ENCODE measurements at places on chromosomes 5 and 9.

- peak; percentile 96 for DNase-seq
Measured at GRCh38 chr5:37668524-37669047, 171.3 kb downstream of the GDNF start.

DNA sequence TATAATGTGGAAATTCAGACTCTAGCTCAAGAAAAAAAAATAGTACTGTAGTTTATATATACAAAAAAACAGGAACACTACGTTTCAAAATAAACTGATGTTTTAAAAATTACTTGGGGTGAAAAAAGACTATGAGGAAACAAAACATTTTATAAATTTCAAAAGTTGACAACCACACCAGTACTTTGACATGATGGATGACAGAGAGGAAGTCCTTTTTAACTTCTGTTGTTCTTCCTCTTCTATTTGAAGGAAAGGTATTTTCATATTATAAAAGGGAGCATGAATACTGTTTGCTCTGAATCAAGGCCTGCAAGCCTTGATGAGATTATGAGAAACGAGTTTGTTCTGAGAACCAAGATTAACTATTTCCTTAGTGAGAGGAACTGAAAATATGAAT, 456.9 kb downstream of the TAF11L14 start:
- no peak for DNase-seq

- no peak for DNase-seq
Measured at GRCh38 chr5:136174021-136174659, 18.8 kb downstream of the SMIM32 start.

DNA sequence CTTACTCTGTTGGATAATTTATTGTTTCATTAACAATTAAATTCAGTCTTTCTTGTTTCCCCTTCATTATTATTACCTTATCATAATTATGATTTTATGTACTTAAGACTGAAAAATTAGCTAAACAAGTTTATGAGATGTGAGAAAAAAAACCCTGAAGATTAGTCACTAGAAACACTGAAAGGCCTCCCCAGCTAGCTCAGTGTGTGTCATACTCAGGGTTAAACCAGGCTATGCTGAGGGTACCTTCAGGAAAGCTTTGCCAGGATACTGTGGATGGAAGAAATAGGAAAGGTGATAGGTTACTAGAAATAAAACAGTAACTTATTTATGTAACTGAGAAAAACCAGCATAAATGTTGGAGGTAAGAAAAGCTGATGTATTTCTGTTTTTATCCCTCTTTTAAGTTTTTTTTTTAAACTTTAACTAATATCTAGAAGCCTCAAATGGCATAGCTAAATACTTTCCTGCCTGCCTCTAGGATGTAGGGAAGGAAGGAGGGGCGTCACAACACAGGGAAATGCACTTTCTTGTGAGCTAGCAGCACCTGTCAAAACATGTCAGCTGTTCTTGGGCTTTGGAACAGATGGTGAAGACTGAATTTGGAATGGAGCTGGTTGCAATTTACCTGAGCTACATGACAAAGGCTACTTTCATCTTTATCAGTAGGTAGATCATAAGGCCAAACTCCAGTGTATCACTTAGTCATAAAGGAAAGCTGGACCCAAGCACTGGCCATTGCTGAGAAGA, 24.2 kb downstream of the NMRK1 start:
- no peak for DNase-seq

DNA sequence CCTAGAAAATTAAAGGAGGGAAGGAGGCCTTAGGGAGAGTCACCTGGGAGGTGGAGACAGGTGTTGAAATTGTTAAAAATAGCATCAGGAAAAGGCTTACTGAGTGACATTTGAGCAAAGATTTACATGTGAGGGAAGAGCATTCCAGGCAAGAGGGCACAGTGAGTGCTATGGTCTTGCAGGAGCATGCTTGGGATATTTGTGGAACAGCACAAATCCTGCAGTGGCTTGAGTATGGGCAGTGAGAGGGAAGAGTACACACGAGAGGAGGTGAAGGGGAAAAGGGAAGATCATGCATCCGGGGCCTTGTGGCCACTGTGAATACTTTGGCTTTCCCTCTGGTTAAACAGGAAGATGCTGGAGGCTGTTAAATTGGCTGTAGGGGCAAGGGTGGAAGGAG, 36.6 kb downstream of the ACER2 start:
- no peak for DNase-seq

GRCh38 chr9:3263698-3264097, 262.1 kb downstream of the RFX3 start:
- no peak for DNase-seq

DNA sequence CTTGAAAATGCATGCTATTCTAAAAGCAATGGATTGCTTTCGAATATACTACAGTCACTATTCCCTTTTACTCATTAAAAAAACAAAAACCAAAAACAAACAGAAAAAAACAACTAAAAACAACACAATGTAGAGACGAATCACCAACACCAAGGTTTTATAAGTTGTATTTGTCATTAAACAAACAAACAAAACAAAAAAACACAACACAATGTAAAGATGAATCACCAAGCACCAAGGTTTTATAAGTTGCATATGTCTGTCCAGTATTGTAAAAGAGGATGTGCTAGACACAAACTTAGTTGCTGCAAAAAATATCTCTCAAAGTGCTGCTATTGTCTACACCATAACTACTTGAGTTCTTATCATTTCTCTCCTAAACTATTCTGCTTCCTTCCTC, 1269.2 kb downstream of the EFNA5 start:
- DNase-seq, result no peak

DNA sequence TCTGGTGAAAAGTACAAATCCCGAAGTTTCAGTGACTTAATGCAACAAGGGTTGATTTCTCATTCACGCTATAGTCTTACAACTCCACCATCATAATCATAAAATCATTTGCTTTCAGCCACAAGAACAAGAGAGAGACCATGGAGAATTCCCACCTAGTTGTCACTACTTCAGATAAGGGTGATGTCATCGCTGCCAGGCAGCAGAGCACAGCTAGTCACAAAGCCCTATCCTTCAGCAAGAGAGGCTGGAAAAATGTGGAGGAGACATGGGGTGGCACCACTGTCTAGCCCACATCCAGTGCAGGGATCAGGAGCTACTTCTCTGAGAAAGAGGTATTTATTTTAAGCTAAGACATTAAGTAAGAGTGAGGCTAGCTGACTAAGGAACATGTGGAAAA, 356.1 kb downstream of the YTHDC2 start:
- DNase-seq, result no peak

DNA sequence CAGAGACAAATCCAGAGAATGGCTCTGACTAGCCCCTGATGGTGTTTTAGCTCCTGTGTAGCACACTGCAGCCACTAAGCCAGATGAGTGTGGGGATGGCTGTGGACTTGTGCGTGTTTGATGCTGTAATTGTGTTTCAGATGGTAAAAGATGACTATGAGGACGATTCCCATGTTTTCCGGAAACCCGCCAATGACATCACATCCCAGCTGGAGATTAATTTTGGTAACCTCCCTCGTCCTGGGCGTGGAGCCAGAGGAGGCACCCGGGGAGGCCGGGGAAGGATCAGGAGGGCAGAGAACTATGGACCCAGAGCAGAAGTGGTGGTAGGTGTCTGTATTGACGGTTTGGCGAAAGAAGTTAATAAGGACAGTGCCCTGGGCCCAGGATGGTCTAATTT, 38.0 kb downstream of the HABP4 start:
- no peak for DNase-seq
